Endothelial cell of umbilical vein (primary cell): ENCODE measurements at places on chromosomes 12 and 14. TPM values are rescaled to one million over a fixed set of nuclear protein-coding genes. Genes with fewer than 3 reads are reported as not detected.

Gene IL26
- not detected in 2 replicates for polyA plus RNA-seq

Gene CCDC197
- polyA plus RNA-seq: not detected in 2 replicates

Gene PRH2
- polyA plus RNA-seq: 0.21 TPM in 1 of 2 replicates, not detected in the other

GRCh38 chr12:72465940-72466630, 193.9 kb downstream of the TRHDE start:
- DNase-seq: no peak

DNA sequence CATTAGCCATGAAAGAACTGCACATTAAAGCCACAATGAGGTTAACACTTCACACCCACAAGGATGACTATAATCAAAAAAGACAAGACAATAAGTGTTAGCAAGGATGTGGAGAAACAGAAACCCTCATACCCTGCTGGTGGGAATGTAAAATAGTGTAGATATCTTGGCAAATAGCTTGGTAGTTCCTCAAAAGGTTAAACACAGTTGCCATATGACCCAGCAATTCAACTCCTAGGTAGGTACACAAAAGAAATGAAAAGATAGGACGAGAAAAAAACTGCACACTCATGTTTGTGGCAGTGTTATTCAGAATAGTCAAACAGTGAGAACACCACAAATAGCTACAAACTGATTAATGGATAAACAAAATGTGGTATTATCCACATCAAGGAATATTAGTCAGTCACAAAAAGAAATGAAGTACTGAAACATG, 93.5 kb downstream of the ATXN2 start:
- no peak for DNase-seq

GRCh38 chr12:5440978-5441377, 9.1 kb downstream of the NTF3 start:
- DNase-seq: no peak

DNA sequence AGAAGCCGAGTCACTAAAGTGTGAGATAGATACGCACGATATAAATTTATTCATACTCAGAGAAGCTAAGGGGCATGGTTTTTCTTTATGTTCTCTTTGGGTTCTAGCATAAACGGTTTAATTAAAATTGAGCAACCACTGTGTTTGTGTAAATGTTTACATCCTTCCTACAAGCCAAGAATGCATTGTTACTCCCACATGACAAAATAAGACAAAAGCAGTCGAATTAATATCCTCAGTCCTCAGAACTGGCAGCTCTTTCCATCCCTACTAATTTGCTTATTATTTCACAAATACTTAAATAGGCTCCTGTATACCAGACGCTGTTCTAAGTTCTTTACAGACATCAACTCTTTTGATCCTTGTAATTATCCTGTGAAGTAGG, 32.0 kb downstream of the SSPN start:
- DNase-seq: no peak

DNA sequence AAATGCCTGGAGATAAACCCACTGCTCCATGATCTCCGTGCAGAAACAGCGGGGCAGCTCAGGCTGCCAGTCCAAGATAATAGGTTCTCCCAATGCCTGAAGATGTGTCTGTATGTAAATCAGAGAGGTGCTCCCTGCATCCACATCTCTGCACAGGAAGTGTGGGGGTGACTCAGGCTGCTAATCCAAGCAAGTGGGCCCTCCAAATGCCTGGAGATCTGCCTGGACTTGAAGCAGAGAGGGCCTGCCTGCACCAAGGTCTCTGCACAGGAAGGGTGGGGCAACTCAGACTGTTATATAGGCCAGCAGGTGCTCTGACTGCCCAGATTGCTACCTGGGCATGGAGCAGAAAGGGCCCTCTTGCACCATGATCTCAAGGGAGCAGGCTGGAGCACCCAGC, 504.7 kb downstream of the LRFN5 start:
- no peak for DNase-seq

- no peak for DNase-seq
Observed at GRCh38 chr12:57552835-57553313, 3.0 kb downstream of the KIF5A start.

DNA sequence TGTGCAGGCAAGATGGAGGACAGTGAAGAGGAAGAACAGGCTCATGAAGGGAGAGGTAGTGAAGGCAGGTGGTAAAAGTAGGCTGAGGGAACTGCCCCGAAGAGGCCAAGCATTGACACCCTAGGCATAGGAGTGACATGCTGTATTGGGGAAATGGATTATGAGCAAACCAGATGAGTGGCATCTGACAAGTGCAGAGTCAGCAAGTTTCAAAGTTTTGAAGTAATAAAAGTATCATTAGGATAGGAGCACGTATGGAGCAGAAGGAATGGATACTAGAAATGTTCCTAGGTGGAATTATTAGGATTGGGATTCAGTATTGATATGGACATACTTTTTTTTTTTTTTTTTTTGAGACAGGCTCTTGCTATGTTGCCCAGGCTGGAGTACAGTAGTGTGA, 139.8 kb downstream of the SAMD4A start:
- DNase-seq: no peak

- no peak for DNase-seq
Observed at GRCh38 chr12:56897844-56898361, 36.3 kb downstream of the SDR9C7 start.

GRCh38 chr12:21505888-21506287, 4.3 kb downstream of the GOLT1B start:
- DNase-seq: no peak

GRCh38 chr14:70713096-70713495, 71.4 kb downstream of the TTC9 start:
- DNase-seq: no peak

GRCh38 chr14:45972416-45972815, 679.2 kb downstream of the RPL10L start:
- DNase-seq: no peak

DNA sequence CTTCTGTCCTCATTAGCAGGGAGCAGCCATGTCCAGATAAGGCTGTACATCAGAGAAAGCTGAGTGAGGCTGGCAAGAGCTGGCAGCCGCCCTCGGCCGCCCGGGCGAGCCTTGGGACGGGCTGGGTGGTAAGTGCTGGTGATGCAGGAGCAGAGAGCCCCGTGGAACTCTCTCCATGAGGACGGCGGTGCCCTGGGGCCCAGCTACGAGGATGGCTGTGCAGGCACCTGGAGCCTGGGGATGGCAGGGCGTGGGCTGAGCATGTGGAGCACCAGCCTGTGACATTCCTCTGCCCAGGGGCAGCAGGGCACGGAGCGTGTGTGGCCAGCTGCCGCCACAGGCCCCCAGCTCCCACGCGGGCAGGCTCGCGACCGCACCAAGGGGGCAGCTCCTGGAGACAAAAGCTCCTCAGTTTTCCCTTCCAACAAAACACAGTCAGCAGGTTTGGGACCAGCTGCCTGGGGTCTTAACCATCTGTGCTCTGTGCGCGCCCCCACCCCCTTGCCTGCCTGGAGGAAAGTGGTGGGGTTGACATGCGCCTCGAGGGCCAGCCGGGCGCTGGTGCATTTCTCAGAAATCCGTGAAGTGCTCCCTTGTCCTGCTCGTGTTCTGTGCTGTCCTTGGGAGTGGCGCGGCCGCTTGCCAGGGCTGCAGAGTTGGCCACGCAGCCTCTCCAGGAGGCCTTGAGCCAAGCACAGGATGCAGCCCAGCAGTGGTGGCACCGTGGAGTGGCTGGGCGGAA, 21.4 kb downstream of the PACS2 start:
- DNase-seq: no peak

GRCh38 chr12:11884116-11884515, 186.6 kb upstream of the BCL2L14 start:
- DNase-seq: no peak

GRCh38 chr12:21502872-21503271, 1.3 kb downstream of the GOLT1B start:
- no peak for DNase-seq

DNA sequence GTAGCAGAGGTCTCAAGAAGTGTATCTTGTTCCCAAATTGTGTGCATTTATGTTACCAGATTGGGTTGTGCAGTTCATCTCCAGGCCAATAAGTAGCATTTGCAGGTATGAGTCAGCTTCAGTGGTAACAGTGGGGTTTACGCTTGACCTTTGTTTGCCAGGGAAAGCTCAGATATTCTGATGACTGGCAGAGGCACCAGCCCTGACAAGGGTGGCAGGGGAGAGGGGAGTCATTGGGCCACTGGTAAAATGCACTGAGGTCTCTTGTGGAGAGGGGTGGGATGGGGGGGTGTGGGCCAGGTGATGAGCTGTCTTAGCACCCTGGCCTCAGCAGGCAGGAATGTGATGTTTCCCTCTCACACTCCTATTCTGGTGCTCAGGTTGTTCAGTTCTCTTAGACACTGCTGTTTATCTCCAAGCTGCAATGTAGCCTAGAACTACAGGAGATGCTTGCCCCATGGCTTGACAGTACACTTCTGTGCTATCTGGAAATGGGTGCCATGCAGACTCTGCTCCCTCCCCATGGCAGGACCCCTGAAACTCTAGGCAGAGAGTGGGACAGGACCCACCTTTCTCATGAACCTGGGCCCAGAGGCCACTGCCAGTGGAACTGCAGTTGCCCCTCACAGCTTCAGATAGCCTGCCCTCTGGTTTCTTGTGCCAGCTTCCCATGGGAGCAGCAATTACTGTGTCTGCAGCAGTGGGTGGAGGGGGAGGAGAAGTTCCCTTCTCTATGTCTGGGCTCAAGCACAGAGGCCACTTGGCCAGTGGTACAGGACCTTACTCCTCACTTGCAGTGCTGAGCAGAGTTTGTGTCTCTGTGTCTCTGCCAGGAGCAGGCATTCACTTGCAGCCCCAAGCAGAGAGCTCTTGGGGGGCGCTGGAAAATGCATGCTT, 31.9 kb downstream of the USP15 start:
- DNase-seq: no peak

DNA sequence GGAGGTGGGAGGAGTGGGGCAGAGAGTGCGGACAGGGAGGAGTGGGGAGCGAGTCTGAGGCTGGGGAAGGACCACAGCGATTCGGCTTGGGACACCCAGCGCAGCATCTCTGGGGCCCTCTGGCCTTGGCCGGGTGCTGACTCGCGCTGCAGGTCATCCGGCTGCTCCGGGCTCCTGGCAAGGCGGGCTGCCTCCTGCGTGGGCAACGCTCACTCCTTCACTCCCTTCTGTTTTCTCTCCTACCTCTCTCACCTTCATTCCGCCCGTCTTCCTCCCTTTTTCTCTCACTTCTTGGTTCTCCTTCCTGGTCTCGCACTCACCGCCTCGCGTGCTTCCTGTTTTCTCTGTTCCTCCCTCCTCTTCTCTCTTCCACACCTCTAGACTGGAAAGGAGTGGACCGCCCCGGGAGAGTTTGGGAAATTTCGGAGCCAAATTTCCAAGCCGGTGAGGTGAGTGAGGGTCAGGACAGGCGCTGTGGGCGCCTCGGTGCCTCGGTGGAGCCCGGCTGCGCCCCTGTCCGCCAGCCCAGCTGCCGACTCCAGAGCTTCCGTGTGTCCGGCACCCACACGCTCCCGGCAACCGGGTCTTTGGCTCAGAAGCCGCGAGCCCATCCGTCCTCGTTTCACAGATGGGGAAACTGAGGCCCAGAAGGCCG, 86.7 kb downstream of the B4GALNT3 start:
- no peak for DNase-seq

GRCh38 chr14:100261621-100262020, 22.7 kb downstream of the YY1 start:
- DNase-seq: no peak

DNA sequence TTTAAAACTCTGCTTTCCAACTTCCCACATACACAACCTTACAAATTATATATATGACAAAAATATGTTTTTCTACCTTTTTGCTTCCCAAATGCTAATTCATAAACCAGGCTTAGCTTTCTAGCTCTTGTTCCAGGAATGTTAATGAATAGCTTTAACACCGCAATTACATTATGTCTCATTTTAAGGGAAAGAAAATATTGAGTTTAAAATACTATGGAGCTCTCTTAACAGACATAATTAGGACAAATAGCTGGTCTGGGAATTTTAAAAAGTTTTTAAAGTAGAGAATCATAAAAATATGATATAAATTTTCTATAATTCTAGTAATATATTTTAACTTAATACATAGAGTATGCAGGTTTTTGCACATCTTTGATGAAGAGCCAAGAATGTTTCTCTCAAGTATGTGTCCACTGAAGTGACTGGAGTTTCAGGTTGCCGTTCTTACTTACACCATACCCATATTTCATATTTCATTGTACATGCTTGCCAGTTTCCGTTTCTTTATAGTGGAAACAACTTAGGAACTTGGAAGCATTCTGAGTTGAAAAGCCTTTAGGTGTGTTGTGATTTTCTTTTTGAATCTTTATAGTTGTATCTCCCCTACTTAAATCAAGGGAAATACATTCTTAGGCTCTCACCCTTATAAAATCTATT, 90.6 kb upstream of the SLCO1C1 start:
- no peak for DNase-seq

DNA sequence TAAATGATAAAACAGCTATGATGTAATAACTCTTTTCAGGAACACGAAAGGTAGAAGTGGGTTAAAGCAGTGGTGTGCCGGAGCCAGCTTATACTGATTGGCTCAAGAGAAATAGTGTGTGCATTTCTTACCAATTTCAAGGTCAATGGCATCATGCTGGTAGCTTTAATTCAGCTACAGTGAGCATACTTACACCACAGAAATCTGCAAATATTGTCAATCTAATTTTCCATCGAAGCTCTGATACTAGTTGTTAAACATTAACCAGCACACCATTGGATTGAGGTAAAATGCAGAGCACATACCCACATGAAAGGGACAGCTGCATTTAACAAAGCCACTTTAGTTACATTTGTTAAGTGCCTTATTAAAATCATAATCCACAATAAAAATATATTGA, 225.7 kb downstream of the KCNC2 start:
- no peak for DNase-seq

GRCh38 chr12:127592245-127592644, 674.7 kb upstream of the TMEM132C start:
- no peak for DNase-seq
